ENCODE measurements at places on chromosomes 16 and 17. TPM values are rescaled to one million over a fixed set of nuclear protein-coding genes. Genes with fewer than 3 reads are reported as not detected.

DNA sequence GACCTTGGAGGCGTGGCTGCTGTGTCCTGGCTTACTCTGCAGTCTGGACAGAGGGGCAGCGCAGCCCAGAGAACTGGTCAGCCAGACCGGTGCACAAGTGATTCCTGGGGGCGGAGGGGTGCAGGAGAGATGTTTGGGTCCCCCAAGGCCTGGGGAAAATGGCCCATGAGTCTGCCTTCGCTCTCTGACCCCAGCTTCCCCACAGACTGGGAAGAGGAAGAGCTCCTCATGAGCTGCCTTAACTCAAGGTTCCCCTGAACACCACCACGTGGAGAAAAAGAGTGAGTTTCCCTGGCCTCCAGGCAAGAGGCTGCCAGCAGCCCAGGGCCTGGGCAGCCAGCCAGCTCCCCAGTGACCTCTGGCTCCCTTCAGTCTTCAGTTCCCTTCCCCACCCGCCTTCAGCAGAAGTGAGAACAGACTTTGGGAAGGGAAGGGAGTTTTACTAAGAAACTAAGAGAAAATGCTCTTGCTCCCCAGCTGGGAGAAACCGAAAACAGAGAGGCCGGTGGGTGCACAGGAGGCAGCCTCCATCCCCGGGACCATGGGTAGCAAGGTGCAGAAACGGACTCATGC is 2.0 kb upstream of the C17orf99 start:
- peak overlapping the region; percentile 15 for H3K4me3 ChIP-seq
- H3K4me1 ChIP-seq = peaks cover 64% of the 10 kb centered on the region
- peak overlapping the region; percentile 72 for H3K27ac ChIP-seq
- no peaks in the 10 kb centered on the region for H3K36me3 ChIP-seq

DNA sequence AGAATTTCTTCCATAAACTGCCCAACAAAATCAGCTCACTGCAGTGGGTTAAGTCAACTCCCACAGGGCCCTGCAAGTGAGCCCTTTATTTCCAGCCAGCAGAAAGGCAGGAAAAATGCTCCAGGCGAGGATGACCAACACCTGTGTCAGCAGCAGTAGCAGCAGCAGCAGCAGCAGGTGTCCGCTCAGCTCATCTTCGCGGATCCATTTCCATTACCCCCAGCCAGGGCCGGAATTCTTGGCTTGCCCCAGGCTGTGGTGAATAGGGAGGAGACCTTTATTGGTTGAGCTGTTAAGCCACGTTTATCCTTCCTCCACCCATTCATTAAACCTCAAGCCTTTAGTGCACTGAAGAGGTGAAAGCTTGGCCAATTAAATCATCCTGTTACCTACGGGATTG is 46.2 kb downstream of the MARCHF10 start:
- no peaks in the 10 kb centered on the region for H3K4me1 ChIP-seq
- H3K36me3 ChIP-seq = no peaks in the 10 kb centered on the region
- H3K27me3 ChIP-seq = no peaks in the 10 kb centered on the region
- DNase-seq = no peak
- no peak overlapping the region for H3K4me3 ChIP-seq

GRCh38 chr16:2756288-2757015 is 4.0 kb downstream of the SRRM2 start:
- no peak overlapping the region for H3K27ac ChIP-seq
- H3K4me3 ChIP-seq = no peak overlapping the region
- no peaks in the 10 kb centered on the region for H3K27me3 ChIP-seq
- peaks cover 36% of the 10 kb centered on the region for H3K4me1 ChIP-seq

- H3K4me3 ChIP-seq = no peak overlapping the region
- DNase-seq = no peak
- peak overlapping the region; percentile 56 for H3K27ac ChIP-seq
- H3K4me1 ChIP-seq = peaks cover 5% of the 10 kb centered on the region
Observed at GRCh38 chr17:68390888-68391545, 66.3 kb downstream of the WIPI1 start.

GRCh38 chr16:67509016-67509415 is 19.6 kb upstream of the RIPOR1 start:
- H3K36me3 ChIP-seq = no peaks in the 10 kb centered on the region
- no peaks in the 10 kb centered on the region for H3K27me3 ChIP-seq
- no peak for DNase-seq

- no peaks in the 10 kb centered on the region for H3K36me3 ChIP-seq
- H3K27me3 ChIP-seq = no peaks in the 10 kb centered on the region
- H3K4me1 ChIP-seq = no peaks in the 10 kb centered on the region
- no peak overlapping the region for H3K4me3 ChIP-seq
- no peak overlapping the region for H3K27ac ChIP-seq
- no peak for DNase-seq
Observed at GRCh38 chr17:80811181-80812105, 180.2 kb upstream of the CHMP6 start.

- no peak overlapping the region for H3K4me3 ChIP-seq
- DNase-seq = no peak
- peaks cover 74% of the 10 kb centered on the region for H3K36me3 ChIP-seq
- peaks cover 23% of the 10 kb centered on the region for H3K4me1 ChIP-seq
Observed at GRCh38 chr17:29677221-29677791, 54.6 kb upstream of the CORO6 start.

GRCh38 chr17:17137731-17138585 is 68.2 kb downstream of the PLD6 start:
- H3K4me3 ChIP-seq = no peak overlapping the region
- H3K4me1 ChIP-seq = peaks cover 9% of the 10 kb centered on the region
- no peaks in the 10 kb centered on the region for H3K27me3 ChIP-seq
- no peak overlapping the region for H3K27ac ChIP-seq

DNA sequence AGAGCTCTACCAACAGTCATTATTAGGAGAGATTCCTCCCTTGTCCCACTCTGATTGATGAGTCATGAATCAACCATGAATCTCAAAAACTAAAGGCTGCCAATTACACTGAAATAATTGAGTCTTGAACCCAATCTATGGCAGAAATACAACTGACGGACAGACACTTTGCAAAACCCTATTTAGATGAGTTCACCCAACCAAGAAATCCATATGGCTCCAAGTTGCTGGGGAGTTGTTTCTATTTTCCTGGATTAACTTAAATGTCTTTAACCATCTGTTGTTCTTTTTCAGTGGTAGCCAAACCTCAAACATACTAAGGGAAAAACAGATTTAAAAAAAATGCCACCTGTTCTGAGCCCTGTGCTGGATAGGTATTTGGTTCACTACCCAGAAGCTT is 151.0 kb downstream of the SHISA9 start:
- H3K4me1 ChIP-seq = no peaks in the 10 kb centered on the region
- H3K27ac ChIP-seq = no peak overlapping the region
- no peak for DNase-seq
- H3K36me3 ChIP-seq = no peaks in the 10 kb centered on the region

GRCh38 chr17:1000597-1001461 is 3.9 kb downstream of the TIMM22 start:
- DNase-seq = no peak
- H3K4me1 ChIP-seq = peaks cover 90% of the 10 kb centered on the region
- H3K27ac ChIP-seq = peak overlapping the region; percentile 81
- no peaks in the 10 kb centered on the region for H3K27me3 ChIP-seq

DNA sequence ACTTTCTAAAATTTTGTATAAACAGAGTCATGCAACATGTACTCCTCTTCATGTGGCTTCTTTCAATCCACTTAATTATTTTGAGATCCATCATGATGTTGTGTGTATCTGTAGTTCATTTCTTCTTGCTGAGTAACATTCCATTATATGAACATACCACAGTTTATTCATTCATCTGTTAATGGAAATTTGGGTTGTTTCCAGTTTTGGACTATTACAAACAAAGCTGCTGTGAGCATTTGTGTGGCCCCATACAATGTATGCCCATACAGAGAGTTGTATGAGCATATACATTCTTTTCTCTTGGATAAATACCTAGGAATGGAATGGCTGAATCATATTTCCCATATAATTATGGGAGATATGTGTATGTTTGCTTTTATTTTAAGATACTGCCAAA is 85.6 kb downstream of the CLEC16A start:
- no peaks in the 10 kb centered on the region for H3K27me3 ChIP-seq
- H3K27ac ChIP-seq = no peak overlapping the region
- no peak overlapping the region for H3K4me3 ChIP-seq

DNA sequence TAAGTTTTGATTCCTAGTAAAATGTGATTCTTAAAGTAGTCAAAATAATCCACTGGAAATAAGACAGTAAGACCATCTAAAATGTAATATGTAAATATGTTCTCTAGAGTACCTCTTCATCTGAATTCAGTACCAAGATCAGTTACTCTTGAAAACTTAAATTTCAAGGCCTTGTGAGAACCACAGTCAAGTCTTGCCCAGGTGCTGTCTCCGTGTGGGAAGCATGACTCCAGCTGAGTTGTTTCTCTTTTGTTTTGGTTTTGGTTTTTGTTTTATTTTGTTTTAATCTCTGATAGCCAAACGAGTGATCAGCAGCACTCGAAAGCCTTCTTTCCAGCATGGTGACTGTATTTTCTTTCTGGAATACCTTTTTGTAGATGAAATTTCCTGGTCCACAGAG is 907.0 kb downstream of the KCNJ18 start:
- no peaks in the 10 kb centered on the region for H3K27me3 ChIP-seq
- H3K4me3 ChIP-seq = no peak overlapping the region
- no peak overlapping the region for H3K27ac ChIP-seq

- peaks cover 20% of the 10 kb centered on the region for H3K4me1 ChIP-seq
Observed at GRCh38 chr17:41496803-41497484, 7.2 kb upstream of the KRT36 start.

GRCh38 chr16:71327720-71328119 is 30.8 kb upstream of the CALB2 start:
- no peak overlapping the region for H3K27ac ChIP-seq
- H3K4me3 ChIP-seq = no peak overlapping the region
- H3K36me3 ChIP-seq = no peaks in the 10 kb centered on the region
- H3K4me1 ChIP-seq = no peaks in the 10 kb centered on the region
- no peak for DNase-seq
- H3K27me3 ChIP-seq = no peaks in the 10 kb centered on the region

DNA sequence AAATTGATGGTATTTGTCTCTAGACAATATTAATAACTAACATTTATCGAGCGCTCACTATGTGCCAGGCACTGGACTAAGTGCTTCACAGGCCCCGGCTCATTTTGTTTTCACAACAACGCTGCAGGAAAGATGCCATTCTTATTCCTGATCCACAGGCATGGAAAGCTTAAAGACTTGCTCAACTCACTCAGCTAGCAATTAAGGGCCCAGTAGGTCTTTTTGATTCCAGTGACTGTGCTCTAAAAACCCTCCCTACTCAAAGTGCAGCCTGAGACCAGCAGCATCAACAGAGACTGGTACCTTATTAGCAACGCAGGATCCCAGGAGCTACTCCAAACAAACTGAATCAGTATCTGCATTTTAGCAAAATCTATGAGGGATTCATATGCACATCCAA is 35.3 kb downstream of the CUEDC1 start:
- H3K4me3 ChIP-seq = no peak overlapping the region
- peaks cover 62% of the 10 kb centered on the region for H3K4me1 ChIP-seq
- no peak for DNase-seq
- no peak overlapping the region for H3K27ac ChIP-seq
- no peaks in the 10 kb centered on the region for H3K36me3 ChIP-seq
- H3K27me3 ChIP-seq = no peaks in the 10 kb centered on the region

CDRT15L2 gene
- total RNA-seq = not detected

ZDHHC1 gene
- 18.9 TPM for total RNA-seq

CCL14 gene
- total RNA-seq = 20.7 TPM

NHLRC4 gene
- total RNA-seq = 2.7 TPM

All from lower lobe of right lung (tissue), 2 donors.